Activated CD4-positive, alpha-beta T cell treated with anti-CD3 and anti-CD28 coated beads for 1 hour (primary cell): ENCODE measurements at places on chromosomes 12 and 14.

DNA sequence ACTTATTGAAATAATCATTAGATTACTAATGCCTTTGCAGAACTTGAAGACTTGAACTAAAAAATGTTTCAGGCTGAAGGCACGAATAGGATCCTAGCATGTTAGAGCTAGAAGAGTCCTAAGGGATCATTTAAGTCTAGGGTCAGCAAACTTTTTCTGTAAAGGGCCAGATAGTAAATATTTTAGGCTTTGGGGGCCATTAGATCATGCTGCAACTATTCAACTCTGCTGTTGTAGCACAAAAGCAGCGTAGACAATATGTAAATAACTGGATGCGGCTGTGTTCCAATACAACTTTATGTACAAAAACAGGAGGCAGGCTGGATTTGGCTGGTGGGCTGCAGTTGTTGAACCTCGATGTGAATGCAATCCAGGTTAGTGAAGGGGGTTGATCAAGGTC is 221.7 kb downstream of the ATP23 start:
- DNase-seq: no peak

GRCh38 chr12:126668538-126668937 is 1598.4 kb upstream of the TMEM132C start:
- DNase-seq: no peak

- no peak for DNase-seq
Observed at GRCh38 chr14:104286496-104286895, 148.1 kb downstream of the KIF26A start.

DNA sequence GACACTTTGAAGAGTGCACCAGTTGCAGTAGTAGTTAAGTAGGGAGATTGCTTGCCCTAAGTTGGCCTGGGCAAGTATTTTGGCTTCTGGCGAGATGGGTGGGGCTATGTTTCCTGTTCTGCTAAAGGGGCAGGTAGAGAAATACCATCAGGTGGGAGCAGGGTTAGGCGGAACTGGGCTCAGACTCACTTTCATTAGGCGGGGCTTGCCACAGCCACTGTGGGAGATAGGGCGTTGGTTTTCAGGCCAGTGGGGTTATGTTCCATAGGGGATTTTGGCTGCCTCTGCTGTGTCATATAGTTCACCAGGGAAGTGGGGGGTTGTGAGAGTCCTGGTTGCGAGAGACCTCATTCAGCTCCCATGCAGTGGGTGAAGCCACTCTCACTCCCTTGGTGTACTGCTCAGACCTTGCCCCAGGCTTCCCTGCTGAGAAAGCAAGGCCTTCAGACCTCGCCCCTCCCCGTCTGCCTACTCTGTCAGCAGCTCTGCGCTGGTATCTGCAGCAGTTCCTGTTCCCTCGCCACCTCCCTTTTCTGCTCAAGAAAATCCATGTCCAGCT is 43.3 kb downstream of the AEBP2 start:
- peak; percentile 12 for DNase-seq

DNA sequence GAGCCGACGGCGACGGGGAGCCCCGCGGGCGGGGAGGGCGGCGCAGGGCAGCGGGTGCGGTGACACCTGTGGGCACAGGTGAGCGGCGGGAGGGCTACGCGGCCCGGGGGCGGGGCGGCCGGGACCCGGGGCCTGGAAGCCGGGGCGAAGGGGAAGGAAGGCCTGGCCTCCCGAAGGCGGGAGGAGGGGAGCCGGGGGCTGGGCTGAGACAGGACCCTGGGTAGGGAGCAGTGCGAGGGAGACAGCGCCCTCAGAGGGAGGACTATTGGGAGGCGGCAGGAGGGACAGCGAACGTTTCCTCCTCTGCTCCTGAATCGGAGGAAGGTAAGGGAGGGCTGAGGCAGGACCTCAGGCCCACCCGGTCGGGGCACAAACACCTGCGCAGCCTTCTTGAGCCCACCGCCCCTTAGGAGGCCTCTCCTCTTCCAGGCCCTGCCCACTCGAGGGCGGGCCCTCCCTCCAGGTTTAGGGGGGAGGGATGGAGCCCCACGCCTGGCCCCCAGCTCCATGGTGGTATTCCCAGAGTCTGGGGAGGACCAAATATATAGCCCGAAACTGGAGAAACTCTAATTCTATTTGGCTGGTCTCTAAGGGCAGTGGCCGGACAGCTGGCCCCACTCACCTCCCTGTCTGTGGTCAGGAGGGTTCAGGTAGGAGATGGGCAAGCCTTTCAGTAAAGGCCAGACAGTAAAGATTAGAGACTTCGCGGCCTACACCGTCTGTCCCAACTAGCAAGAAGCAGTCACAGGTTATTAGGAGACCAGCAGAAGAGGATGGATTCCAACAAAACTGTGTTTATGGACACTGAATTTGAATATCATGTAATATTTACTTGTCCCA is 509 bp downstream of the PLEKHG6 start:
- DNase-seq: no peak

DNA sequence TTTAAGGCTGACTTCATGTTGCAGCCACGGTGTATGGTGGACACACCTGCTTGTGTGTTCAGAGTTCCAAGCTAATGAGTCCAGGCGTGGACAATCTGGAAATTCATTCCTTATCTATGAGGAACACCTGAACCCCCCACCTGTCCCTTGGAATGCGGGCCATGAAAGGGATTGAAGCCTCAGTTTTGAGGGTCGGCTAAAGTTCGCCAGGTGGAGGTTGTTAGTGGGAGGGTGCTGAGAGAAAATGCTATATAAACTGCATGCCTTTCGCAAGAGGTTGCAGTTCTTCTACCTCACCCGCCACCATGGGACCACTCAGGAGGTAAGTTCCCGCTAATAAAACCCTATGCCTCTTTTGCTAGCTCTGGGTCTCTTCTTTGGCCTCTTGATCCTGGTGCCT is 348.0 kb downstream of the BCL11B start:
- DNase-seq: no peak

DNA sequence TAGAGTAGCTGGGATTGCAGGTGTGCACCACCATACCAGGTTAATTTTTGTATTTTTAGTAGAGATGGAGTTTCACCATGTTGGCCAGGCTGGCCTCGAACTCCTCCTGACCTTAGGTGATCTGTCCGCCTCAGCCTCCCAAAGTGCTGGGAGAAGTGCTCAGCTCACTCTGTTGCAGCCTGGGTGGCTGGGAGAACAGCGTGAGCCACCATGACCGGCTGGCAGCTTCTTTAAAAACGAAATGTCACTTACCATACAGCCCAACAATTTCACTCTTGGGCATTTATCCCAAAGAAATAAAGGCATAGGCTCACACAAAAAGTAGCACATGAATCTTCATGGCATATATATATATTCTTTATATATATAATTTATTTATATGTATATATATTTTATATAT is 4.7 kb upstream of the CFAP73 start:
- no peak for DNase-seq

DNA sequence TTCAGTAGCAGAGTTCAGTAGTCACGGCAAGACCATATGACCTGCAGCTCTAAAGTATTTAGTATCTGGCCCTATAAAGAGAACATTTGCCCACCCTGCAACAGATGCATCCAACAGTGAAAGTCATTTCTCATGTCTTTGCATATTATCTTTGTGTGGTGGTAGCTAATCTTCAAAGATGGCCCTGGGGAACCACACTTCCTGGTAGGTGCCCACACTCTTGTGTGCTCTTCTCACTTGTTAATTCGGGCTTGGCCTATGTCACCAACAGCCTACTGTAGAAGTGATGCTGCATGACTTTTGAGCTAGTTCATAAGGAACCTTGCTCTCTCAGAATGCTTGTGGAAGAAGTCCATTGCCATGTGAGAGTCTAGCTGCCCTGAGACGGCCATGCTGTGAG is 85.6 kb downstream of the MAP1LC3B2 start:
- no peak for DNase-seq

DNA sequence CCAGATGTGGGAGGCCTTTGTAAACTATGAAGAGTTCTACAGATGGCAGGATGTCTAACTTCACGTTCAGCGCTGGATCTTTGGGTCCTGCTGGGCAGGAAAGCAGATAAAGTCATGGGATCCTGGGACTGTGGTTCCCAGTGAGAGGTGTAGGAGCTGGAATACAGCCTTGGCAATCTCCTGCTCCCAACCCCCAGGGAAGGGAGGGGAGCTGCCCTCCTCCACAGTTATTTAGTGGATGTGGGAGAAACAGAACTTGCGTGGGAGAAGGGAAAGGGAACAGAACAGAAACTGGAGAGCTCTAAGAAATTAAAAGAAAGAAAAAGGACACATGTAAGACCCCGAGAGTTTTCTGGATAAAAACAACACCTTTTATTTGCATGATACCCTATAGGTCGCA is 37.0 kb downstream of the NUAK1 start:
- DNase-seq: no peak

DNA sequence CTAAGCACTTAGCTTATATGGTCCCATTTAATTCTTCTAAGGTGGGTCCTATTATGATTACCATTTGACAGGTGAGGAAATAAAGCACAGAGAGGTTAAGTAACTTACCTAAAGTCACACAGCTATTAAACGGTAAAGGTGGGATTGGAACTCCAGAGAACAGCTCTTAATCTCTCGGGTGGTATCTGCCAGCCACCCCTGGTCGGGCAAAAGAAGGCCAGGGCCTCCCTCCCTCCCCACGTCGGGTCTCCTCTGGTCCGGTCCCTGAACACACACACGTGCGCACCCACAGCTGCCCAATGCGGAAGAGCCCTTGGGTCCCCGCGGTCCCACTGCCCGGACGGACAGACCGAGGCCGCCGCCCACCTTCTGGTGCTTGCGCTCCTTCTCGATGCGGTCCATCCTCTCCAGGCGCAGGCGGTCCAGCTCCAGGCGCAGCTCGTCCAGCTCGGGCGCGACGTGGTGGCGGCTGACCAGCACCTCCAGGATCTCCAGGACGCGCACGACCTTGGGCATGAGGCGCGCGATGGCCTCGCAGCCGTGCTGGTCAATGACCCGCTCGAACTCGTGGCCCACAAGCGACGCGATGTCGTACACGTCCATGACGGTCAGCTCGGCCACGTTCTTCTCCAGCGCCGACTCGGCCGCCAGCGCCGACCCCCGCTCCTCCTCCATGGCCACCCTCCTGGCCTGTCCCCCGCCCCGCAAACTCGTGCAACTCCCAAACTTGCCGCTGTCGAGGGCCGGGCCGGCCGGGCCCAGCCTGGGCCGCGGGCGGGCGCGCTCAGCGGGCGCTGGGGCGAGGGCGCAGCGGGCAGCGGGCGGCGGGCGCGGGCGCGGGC is 490 bp downstream of the RILPL1 start:
- no peak for DNase-seq

DNA sequence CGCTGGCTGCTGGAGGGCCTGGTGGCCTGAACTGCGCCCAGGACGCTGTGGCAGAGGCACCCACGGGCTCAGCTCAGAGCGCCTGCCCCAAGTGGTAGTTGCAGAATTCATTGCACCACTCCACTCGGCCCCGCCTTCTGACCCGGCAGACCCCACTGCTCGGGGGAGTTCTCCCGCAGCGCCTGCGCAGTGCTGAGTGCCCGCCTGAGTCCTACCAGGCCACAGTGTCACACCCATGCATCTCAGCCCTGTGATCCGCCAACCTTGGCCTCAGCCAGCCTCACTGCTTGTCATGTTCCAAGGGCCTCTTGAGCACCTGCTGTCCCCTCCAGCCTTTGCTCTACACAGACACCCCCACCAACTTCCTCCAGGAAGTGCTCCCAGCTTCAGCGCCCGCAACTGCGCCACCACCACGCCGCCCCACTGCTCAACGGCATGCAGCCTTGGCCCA is 12.2 kb downstream of the DEGS2 start:
- peak; percentile 42 for DNase-seq

DNA sequence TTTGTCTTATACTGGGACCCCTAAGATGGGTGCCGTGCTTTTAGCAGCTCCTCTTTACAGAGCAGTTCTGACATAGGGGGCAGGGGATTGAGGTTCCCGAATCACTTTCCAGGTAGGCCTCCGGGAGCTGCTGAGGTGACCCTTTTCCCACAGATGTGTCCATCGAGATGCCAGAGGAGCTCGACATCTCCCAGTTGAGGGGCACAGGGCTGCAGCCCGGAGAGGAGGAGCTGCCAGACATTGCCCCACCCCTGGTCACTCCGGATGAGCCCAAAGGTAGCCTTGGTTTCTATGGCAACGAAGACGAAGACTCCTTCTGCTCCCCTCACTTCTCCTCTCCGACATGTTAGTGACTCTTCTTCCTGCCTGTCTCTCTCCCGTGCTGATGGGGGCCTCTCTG is 4.3 kb upstream of the TPI1 start:
- DNase-seq: no peak

DNA sequence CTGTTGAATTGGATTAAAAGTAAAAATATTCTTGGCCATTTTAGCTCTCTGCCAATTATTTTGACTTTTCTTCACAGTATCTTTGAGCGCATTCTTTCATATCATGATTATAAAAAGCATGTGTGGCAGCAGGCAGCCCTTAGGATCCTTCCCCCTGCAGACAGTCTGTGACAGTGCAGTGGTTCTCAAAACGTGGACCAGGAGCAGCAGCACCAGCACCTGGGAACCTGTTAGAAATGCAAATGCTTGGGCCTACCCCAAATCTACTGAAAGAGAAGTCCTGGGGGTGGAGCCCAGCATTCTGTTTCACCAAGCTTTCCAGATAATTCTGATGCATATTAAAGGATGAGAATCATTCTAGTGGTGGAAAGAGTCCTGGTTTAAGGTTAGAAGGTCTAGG is 155.6 kb downstream of the MON2 start:
- no peak for DNase-seq

DNA sequence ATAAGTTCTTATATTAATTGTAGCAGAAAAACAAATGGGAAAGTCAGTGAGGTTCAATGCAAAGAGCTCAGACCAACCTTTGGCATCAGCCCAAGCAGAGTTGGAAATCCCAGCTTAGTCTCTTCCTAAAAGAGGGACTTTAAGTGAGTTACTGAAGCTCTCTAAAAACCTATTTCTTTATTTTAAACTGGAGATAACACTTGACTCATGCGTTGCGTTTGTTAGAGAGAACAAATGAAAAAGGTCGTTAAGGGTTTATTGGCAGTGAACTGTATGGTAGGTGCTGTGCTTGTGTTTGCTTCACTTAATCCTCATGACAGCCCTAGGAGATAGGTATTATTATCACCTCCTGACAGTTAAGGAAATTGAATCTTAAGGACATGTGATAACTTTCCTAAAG is 396.5 kb downstream of the RAD51B start:
- DNase-seq: no peak

- peak; percentile 76 for DNase-seq
Observed at GRCh38 chr12:52060498-52061177, 9.1 kb upstream of the ATG101 start.

- DNase-seq: no peak
Observed at GRCh38 chr14:60964904-60965303, 16.0 kb downstream of the TRMT5 start.
